NCI-H187 treated with DMSO at 0.1 percent for 48 hours (cell line): ENCODE measurements at places on chromosomes 11 and 22.

GRCh38 chr11:70467201-70468085, 69.1 kb downstream of the CTTN start:
- peak; percentile 65 for DNase-seq

- no peak for DNase-seq
These were observed 173.4 kb upstream of the SESN3 start for GRCh38 chr11:95404370-95404769.

- DNase-seq, result no peak
These were observed 590.7 kb downstream of the TBC1D22A start for GRCh38 chr22:47352920-47353700.

DNA sequence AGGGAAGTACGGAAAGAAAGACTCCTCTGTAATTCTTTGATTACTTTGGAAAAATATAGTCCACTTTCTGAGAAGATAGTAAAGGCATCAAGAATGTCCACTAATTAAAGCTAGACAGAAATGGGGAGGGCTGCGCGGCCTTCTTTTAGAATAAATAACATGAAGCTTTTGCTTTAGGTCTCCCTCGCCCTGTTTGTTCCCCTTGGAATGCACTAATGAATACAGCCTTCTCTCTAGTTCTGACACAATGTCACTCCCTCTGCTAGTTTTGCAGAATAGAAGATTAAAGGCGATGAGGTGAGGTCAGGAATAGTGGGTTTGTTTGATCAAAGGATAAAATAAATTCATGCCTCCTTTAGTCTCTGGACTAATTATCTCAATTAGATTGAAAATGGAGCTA, 543.9 kb downstream of the OPCML start:
- no peak for DNase-seq

DNA sequence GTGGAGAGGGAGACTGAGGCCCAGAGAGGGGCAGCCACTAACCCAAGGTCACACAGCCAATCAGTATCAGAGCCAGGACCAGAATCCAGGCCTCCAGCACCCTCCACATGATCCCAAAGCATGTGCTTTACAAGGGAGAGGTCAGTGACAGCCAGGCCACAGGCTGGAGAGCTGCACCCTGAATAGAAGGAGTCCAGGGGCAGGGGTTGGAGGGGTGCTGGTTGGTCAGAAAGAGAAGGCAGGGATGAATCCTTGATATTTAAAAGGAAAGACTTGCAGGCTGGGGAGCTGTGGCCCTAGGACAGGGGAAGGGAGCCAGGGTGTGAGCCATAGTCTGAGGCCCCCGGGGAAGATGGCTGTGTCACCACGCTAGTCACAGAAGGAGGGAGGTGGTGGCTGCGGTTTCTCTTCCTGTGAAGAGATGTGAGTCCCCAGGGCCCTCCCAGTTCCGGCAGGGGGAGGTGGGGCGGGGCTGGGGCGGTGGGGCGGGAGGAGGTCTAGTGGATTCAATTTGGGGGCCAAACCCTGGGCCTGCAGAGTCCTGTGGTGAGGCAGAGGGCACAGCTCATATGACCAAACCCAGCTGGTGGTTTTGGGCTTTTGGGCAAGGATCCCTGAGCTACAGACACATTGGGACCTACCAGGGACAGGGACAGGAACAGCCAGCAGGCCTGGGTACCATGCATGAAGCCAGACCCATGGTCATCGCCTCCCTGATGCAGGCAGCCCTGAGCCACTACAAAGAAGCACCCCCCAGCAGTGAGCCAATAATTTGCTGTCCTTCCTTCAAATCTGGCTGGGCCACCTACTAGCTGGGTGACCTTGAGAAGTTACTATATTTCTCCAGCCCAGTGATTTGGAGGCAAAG, 14.0 kb downstream of the RAC2 start:
- DNase-seq, result no peak

GRCh38 chr11:28228196-28228895, 120.2 kb downstream of the METTL15 start:
- DNase-seq, result no peak

DNA sequence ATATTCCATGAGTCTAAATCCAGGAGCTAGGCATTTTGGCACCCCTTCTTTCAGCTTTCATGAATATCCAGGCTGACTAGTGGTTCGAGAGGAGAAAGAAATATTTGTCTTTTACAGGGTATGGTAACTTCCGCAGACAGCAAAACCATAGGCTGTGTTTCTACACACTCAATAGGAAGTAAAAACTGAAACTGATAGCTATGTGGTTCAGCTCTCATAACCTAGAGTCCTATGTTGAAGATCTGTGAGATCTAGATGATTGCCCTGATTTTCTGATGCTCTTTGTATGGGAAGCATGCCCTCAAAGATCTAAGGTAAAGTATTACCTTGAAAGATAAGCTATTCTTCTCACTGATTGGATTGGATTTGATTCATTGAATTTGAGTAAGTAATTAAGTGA, 118.3 kb downstream of the CD44 start:
- DNase-seq, result no peak

GRCh38 chr22:43945632-43946383, 9.4 kb upstream of the SAMM50 start:
- no peak for DNase-seq

GRCh38 chr11:74100735-74101134, 70.1 kb downstream of the C2CD3 start:
- DNase-seq, result no peak

GRCh38 chr11:3939211-3939610, 83.7 kb downstream of the STIM1 start:
- DNase-seq, result no peak

DNA sequence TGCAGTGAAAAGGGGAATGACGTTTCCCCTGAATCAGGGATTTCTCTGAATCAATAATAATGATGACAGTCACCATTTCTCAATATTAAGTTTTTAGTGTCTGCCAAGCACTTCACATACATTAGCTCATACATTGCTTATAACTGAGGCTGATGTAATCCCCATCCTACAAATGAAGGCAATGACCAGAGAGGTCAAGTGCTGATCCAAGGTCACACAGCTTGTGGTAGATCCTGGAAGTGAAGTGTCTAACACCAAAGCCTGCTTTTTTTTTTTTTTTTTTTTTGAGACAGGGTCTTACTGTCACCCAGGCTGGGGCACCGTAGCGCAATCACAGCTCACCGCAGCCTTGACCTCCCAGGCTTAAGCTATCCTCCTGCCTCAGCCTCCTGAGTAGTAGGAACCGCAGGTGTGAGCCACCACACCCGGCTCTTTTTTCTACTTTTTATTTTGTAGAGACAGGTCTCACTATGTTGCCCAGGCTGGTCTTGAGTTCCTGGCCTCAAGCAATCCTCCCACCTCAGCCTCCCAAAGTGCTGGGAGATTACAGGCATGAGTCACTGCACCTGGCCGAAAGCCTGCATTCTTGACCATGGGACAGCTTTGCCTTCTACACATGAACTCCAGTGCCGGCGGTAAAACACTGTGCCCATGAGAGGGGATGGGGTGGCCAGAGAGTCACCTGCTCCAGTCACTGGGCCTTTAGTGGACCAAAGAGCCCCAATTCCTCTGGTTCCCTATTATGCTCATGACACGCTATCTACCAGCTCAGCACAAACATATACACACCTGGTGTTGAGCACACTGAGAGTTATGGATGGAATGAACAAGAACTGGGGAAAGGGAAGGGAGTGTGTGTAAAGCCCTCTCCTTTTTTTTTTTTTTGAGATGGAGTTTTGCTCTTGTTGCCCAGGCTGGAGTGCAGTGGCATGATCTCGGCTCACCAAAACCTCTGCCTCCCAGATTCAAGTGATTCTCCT, 17.4 kb downstream of the ARHGAP1 start:
- no peak for DNase-seq

DNA sequence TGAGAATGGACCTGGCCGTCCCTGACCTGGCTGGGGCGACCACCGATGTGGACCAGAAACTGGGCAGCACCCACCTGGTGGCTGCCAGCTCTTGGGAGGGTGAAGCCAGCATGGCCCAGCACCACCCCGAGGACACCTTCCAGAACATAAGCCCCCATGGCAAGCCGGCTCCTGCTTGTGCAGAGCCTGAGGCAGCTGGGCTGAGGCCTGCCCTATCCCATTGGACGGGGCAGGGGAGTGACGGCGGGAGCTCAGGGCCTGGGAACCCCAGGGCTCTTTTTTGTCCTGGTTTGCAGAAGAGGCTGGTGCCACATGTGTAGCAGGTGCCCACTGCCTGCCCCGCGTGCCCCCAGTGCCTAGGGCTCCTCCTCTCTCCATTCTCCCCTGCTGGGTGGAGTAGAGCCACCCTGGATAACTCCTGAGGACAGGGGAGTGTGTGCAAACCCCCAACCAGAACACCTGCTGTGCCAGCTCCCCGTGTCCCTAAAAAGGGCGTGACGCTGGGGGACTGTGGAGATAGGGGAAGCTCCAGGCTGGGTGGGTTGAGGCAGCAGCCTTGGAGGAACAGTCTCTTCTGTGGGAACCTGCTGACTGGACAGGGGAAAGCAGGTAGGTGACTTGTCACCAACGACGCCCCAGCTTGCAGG, 11.9 kb downstream of the DUSP8 start:
- DNase-seq, result no peak

DNA sequence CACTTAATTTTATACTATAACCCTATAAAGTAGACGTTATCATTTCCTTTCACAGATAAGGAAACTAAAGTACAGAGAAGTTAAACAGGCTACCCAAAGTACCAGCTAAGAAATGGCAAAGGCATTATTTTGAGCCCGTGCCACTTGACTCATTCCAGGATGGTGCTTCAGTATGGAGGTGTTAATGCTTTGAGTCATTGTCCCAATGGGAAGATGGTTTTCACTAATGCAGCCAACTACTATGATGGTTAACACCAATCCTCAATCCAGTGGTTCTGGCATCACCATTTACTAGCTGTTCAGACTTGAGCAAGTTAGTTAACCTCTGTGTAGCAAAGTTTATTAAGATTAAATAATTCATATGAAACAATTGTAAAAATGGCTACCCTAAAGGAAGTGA, 123.1 kb upstream of the SLC5A12 start:
- DNase-seq, result no peak

DNA sequence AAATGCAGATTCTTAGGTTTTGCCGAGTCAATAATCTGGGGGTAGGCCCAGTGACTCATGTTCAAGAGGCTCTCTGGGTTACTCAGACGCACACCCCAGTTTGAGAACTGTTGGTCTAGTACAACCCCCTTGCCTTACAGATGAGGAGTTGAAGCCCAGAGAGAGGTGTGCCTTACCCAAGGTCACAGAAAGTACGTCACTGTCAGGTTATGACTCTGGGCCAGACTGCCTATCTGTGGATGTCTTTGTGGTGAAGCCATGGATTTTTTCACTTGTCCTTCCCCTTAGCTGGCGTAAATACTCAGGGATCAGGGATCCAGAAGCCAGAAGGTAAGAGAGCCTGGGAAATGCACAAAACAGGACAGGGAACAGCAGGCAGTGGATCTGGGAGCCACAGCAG, 25.2 kb upstream of the NECTIN1 start:
- no peak for DNase-seq

- no peak for DNase-seq
These were observed 5.1 kb downstream of the CHKA start for GRCh38 chr11:68116126-68116525.

DNA sequence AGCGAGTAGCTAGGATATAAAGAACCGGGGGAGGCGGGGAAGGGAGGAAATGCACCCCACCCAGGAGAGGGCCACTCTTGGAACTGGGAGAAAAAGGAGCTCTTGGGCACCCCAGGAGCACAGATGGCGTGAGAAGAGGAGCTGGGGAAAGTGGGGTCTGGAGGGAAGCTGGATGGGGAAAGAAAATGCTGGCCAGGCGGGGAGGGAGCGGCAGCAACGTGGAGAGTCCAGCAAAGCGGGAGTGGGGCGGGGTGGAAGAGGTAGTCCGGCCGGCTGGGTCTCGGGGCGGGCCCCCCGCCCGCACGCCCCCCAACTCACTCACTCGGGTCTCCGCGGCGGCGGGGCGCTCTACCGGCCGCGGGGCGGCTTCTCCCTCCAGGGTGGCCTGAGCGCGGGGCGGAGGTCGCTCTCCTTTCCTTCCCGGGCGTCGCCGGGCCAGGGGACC, 522 bp downstream of the TOB2 start:
- DNase-seq, result no peak

DNA sequence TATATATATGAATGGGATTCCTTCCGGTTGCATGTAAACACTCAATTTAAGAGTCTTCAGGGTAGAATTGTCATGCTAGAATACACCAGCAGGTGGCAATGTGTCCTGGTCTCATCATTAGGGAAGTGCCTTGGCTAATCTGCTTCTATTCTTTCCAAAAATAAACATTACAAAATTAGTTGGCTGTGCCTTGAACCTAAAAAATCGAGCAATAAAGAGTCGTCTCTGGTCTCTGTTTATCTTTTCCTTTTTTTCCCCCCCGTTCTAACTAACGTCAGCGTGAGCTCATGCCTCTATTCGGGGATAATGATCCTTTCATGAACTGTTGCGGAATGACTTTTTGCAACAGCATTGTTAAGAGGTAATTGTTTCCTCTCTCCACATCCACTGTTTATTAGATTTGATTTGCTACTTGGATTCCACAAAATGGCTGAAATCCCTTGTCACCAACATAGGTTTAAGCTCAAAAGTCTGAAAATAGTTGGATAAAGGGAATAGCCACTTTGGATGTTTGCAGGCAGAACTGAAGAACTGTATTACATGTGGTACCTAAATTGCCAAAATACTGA, 1.2 kb upstream of the ARHGEF12 start:
- DNase-seq, result peak; percentile 48

DNA sequence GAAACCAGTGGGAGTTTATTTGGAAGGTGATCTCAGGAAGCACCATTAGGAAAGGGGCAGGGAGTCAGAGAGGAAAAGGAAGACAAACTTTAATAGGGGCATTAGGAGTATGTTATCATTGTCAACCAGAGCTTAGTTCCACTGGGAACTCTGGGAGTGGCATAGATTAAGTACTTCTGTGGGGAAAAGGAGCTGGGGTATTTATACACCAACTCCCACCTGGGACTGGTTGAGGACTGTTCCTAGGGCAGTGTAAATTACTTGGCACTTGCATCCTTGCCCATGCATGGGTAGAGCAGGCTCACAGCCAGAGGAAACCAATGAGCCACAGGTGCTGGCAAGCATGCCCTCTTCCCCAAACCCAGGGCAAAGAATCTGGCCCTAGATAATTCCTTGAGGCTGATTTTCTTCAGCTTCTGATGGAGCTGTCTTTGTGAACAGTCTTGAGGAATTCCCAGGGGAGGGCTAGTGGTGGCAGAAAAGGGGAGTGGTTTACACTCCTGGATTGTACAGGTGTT, 541.2 kb downstream of the MIAT start:
- DNase-seq, result no peak

GRCh38 chr11:75338516-75339208, 12.8 kb downstream of the ARRB1 start:
- DNase-seq, result no peak

DNA sequence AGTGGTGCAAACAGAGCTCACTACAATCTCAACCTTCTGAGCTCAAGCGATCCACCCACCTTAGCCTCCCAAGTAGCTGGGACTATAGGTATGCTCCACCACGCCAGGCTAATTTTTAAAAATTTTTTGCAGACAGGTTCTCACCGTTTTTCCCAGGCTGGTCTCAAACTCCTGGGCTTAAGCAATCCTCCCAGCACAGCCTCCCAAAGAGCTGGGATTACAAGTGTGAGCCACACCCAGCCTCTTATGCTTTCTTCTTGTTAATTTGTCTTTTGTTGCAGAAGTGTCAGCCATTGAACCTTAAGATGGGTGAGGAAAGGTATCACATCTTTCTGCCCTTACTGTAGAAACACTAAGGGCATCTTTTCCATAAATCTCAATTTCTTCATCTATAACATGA, 34.9 kb downstream of the DENND5A start:
- no peak for DNase-seq
